H1 (cell line): ENCODE measurements at places on chromosomes 12 and 14. TPM values are rescaled to one million over a fixed set of nuclear protein-coding genes. Genes with fewer than 3 reads are reported as not detected.
A peak's percentile ranks its signal among the peaks of the same experiment; 100 is the strongest.

- H3K36me3 ChIP-seq, result no peaks in the 10 kb centered on the region
- no peaks in the 10 kb centered on the region for H3K27me3 ChIP-seq
- no peak overlapping the region for H3K27ac ChIP-seq
- no peak overlapping the region for H3K4me3 ChIP-seq
- peaks cover 4% of the 10 kb centered on the region for H3K4me1 ChIP-seq
Measured at GRCh38 chr12:94116191-94116590, 32.2 kb upstream of the PLXNC1 start.

Gene LRRK2
- polyA plus RNA-seq, result 0.06 TPM in 1 of 2 replicates, not detected in the other

DNA sequence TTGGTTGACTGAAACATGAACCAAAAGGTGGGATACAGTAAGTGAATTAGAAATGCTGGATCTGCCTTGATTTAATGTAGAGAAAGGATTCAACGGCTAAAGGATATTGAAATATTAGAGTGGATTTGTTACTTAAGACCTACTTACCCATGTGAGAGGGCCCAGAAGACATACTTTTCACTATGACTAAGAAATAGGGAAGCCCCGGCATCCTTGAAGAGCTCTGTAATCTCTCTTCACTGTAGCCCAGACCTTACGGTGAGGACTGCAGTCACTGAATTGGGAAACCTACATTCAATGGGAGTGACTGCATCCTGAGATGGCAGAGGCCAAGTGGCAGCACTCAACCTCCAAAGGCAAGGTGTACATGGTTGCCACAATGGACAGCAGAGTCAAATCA lies 52.5 kb downstream of the KANSL2 start:
- no peak overlapping the region for H3K27ac ChIP-seq
- no peak overlapping the region for H3K4me3 ChIP-seq
- DNase-seq, result no peak
- H3K4me1 ChIP-seq, result no peaks in the 10 kb centered on the region
- H3K36me3 ChIP-seq, result no peaks in the 10 kb centered on the region
- no peaks in the 10 kb centered on the region for H3K27me3 ChIP-seq

Gene GAS2L3
- 1.6 and 2.1 TPM in 2 replicates for polyA plus RNA-seq

GRCh38 chr12:12338527-12339168 lies 11.4 kb downstream of the MANSC1 start:
- no peaks in the 10 kb centered on the region for H3K4me1 ChIP-seq
- H3K4me3 ChIP-seq, result no peak overlapping the region
- H3K27me3 ChIP-seq, result no peaks in the 10 kb centered on the region
- no peaks in the 10 kb centered on the region for H3K36me3 ChIP-seq

DNA sequence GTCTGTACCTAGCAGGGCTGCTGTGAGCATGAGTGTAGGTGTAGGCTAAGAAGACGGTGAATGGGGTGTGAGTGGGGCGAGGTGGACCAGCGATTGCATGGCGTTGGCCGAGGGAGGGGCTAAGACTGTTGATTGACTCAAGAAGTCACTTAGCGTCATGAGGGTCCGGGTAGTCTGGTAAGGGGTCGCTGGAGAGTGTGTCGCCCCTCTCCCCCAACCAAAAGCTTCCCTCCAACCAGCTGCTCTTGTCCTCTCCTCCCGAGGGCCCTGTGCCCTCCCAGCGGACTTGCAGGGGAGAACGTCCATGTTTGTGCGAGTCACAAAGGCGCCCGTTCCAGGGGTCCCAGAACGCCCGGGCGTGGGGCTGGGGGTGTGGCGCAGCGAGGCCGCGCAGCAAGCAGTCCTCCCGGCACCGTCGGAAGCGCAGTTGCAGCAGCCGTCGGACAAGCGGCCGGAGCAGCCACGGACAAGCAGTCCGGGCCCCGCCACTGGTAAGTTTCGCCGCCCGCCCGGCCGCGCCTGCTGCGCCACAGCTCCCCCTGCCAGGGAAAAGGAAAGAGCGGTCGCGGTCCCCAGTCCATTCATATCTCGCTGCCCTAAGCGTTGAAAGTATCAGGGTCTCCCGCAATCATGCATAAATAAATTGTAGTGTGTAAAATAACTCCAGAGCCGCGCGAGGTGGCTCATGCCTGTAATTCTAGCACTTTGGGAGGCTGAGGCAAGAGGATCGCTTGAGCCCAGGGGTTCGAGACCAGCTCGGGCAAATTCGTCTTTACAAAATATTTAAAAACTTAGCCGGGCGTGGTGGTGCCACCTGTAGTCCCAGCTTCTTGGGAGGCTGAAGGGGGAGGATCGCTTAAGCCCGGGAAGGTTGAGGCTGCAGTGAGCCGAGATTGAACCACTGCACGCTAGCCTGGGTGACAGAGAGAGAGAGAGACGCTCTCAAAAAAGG lies at the start of gene CCDC63:
Gene CCDC63, plus strand, starts transcription at position 373 of the 952 bp plus-strand sequence. CDS start 5,968 bp downstream, outside the sequence.
- no peaks in the 10 kb centered on the region for H3K36me3 ChIP-seq
- H3K4me3 ChIP-seq, result peak within 1 kb of the TSS; percentile 79
- no peaks in the 10 kb centered on the region for H3K27me3 ChIP-seq
- H3K4me1 ChIP-seq, result peaks cover 2% of the 10 kb centered on the region

DNA sequence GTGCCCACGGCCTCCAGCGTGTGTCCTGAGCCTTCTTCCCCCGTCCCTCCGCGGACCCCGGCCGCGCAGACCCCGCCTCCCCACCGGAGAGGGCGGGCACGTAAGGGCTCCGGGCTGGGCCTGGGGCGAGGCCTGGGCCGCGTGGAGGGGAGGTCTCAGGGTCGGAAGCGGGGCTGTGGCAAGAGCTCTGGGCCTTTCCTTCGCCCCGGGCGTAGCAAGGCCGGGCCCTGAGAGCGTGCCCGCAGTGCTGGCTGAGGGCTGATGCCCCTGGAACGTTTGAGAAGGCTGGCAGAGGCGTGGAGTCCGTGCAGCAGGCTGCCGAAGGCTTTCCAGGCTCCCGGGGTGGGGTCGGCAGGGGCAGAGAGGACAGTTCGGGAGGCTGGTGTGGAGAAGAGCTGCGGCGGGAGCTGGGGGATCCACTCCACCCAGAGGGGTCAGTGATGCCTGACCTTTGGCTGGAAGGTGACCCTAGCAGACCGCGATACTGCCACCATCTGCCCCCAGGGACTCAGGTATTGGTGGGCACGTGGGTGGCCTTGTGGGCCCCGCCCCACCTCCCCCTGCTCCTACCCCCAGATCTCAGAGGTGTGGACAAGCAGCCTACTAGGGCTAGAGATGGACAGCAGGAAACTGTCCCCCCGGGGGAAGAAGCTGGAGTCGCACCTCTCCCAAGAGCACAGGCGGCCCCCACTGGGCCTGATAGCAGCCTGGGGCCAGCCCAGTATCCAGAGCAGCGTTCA lies 558 bp downstream of the TEX22 start:
- peaks cover 18% of the 10 kb centered on the region for H3K36me3 ChIP-seq
- H3K4me3 ChIP-seq, result peak overlapping the region; percentile 41
- no peaks in the 10 kb centered on the region for H3K4me1 ChIP-seq
- H3K27ac ChIP-seq, result no peak overlapping the region; the same call in 1 of the 2 replicates
- no peaks in the 10 kb centered on the region for H3K27me3 ChIP-seq
- peak; percentile 69 for DNase-seq

DNA sequence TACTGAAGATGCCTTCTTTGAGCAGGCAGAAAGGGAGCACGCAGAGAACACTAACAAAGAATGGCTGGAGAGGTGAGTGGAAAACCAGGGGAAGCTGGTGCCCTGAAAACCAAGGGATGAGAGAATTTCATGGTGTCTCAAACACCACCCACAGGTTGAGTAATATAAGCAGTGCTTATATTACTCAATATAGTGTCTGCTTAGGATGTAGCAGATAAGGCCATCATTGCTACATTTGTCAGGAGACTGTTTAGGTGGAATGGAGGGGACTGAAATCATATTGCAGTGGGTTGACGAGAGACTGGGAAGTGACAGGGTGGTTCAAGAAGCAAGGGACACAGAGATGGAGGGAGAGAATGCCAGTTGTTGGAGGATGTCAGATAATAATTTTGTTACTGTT lies 20.6 kb downstream of the PKP2 start:
- H3K27me3 ChIP-seq, result no peaks in the 10 kb centered on the region
- no peaks in the 10 kb centered on the region for H3K4me1 ChIP-seq
- no peak overlapping the region for H3K4me3 ChIP-seq
- H3K27ac ChIP-seq, result no peak overlapping the region
- H3K36me3 ChIP-seq, result peaks cover 10% of the 10 kb centered on the region; the same call in 1 of the 2 replicates

GRCh38 chr12:43444940-43445564 lies 107.0 kb downstream of the ADAMTS20 start:
- no peaks in the 10 kb centered on the region for H3K4me1 ChIP-seq
- peak; percentile 71 for DNase-seq
- H3K27me3 ChIP-seq, result no peaks in the 10 kb centered on the region
- no peaks in the 10 kb centered on the region for H3K36me3 ChIP-seq

DNA sequence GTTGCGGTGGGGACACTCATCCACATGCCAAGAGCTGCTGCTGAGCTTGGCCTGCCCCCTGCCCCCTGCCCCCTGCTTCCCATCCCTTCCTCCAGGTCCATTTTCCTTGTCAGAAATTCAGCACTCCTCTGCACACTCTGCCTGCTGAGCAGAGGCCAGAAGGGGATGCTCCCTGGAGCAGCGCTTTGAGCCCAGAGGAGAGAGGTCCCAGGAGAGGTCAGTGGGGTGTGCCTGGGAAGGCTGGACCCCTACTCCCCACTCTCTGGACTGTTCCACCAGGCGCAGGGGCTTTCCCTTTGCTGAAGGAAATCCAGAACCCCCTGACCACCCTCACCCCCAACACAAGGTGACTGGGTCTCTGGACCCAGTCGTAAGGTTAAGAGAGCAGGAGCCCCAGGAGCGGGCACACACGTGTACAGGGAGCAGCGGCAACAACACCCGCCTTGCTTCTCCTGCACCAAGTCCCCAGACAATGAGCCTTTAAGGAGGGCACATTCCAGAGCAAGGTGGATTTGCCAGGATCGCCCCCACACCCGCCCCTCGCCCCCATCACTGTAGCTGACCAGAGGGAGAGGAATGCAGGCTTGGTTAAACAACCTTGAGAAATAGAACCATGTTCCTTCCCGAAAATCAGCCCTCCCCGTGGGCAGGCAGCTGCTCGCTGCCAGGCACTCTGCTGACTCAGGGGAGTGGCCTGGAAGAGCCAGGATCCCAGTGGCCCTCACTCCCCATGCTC lies 30.7 kb downstream of the ISCA2 start:
- no peak overlapping the region for H3K27ac ChIP-seq
- peaks cover 2% of the 10 kb centered on the region; the same call in 1 of the 2 replicates for H3K4me1 ChIP-seq
- DNase-seq, result no peak
- no peaks in the 10 kb centered on the region for H3K27me3 ChIP-seq

- H3K36me3 ChIP-seq, result no peaks in the 10 kb centered on the region
- no peak for DNase-seq
- H3K27me3 ChIP-seq, result no peaks in the 10 kb centered on the region
Measured at GRCh38 chr12:88036353-88036965, 7.3 kb upstream of the C12orf50 start.

Gene TOMM20L
- not detected in 2 replicates for polyA plus RNA-seq

DNA sequence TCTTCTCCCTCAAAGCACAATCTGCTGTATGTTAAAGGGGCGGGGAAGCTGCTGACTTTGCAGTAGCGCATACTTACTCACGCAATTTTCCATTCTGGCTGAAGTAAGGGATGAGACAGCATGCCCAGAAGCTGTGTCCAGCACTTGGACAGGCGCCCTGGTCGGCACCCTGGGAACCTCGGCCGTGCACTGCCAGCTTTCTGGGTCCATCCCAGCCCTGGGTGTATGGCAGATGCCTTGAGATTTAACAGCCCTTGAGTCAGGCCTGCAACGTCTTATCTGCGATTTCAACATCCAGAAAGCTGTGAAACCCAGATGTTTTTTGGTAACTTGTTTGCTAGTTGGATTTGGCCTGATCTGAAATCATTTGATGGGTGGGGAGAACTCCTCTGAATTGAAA lies 16.1 kb downstream of the EML1 start:
- no peak for DNase-seq
- no peaks in the 10 kb centered on the region for H3K36me3 ChIP-seq
- no peak overlapping the region for H3K27ac ChIP-seq

Gene TSPAN19
- polyA plus RNA-seq, result 0.05 and 0.09 TPM in 2 replicates

Gene PTCSC3
- polyA plus RNA-seq, result not detected in 2 replicates

Gene RPL10L
- not detected in 2 replicates for polyA plus RNA-seq

DNA sequence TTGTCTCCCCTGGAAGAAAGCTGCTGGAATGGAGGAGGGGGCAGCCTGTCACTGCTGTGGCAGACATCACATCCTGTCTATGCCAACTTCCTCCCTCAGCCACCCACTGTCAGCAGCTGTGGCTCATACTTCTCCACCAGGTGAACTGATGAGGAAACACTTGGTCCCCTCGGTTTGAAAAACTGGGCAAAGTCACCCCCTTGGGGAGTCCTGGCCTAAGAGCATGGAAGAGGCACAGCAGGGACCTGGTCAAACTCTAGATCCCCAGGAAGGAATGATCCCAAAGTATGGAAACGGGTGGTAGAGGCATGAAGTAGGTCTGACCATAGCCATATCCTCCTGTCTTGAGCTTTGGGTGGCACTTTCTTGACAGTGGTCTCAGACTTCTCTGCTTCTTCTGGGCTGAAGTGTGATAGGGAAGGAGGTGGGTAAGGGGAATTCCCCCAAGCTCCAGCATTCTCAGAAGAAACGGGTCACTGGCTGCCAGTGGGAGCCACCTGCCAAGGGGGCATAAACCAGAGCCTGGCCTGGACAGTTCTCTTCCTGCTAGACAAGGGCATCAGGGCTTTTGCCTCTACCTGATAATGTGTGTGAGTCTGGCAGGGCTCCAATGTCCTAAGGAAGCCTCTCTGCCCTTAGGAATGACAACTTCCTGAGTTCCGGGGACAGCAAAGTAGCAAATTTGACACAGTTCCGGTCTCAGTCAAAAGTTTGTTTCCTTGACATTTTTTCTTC lies 36.0 kb downstream of the FMNL3 start:
- no peak overlapping the region for H3K4me3 ChIP-seq
- no peaks in the 10 kb centered on the region for H3K27me3 ChIP-seq

Gene RNASE9
- 0.06 TPM in 2 replicates for polyA plus RNA-seq

DNA sequence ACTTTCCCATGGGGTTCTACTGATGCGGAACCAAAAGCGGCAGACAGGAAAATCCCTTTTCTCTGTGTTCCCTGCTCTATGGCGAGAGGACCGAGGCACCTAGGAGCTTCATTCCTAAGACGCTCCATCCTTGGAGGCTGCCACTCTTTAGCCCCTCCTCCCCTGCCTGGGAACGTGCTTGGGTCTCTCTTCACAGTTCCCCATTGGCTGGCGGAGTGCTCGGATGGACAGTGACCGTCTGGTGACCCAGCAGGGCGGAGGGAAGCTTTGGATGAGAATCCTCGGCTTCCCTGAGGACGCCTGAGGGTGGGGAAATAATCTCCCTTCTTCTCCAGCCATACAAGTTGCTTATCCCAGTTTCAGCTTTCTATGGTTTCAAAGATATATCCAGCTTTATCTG lies 37.3 kb downstream of the KCNA5 start:
- no peaks in the 10 kb centered on the region for H3K36me3 ChIP-seq
- peaks cover 5% of the 10 kb centered on the region for H3K4me1 ChIP-seq
- no peaks in the 10 kb centered on the region for H3K27me3 ChIP-seq
- no peak overlapping the region for H3K27ac ChIP-seq

Gene ERP27
- not detected in 2 replicates for polyA plus RNA-seq

DNA sequence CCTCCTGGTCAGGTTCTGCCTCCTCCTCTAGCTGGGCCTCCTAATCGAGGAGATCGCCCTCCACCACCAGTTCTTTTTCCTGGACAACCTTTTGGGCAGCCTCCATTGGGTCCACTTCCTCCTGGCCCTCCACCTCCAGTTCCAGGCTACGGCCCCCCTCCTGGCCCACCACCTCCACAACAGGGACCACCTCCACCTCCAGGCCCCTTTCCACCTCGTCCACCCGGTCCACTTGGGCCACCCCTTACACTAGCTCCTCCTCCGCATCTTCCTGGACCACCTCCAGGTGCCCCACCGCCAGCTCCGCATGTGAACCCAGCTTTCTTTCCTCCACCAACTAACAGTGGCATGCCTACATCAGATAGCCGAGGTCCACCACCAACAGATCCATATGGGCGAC lies 19.3 kb downstream of the CPSF6 start:
- no peak overlapping the region for H3K27ac ChIP-seq
- no peaks in the 10 kb centered on the region for H3K4me1 ChIP-seq
- no peaks in the 10 kb centered on the region for H3K27me3 ChIP-seq
- no peak overlapping the region for H3K4me3 ChIP-seq
- no peak for DNase-seq
- peaks cover 27% of the 10 kb centered on the region for H3K36me3 ChIP-seq
